ENCODE measurements at places on chromosomes 3 and 15. TPM values are rescaled to one million over a fixed set of nuclear protein-coding genes. Genes with fewer than 3 reads are reported as not detected.

Gene HES1
- 49.7 TPM for total RNA-seq

Gene PEX5L
- total RNA-seq = not detected

Gene GP5
- under 0.01 TPM for total RNA-seq

Gene TMEM158
- 0.87 TPM for total RNA-seq

Gene INO80
- total RNA-seq = 14.2 TPM

Gene KLHL24
- 83.3 TPM for total RNA-seq

Gene TUSC7
- not detected for total RNA-seq

Gene SEMA3F
- total RNA-seq = 16.1 TPM

Gene PDZRN3
- not detected for total RNA-seq

Gene SYNPR
- total RNA-seq = not detected
